ENCODE measurements at places on chromosomes 2 and 18.

DNA sequence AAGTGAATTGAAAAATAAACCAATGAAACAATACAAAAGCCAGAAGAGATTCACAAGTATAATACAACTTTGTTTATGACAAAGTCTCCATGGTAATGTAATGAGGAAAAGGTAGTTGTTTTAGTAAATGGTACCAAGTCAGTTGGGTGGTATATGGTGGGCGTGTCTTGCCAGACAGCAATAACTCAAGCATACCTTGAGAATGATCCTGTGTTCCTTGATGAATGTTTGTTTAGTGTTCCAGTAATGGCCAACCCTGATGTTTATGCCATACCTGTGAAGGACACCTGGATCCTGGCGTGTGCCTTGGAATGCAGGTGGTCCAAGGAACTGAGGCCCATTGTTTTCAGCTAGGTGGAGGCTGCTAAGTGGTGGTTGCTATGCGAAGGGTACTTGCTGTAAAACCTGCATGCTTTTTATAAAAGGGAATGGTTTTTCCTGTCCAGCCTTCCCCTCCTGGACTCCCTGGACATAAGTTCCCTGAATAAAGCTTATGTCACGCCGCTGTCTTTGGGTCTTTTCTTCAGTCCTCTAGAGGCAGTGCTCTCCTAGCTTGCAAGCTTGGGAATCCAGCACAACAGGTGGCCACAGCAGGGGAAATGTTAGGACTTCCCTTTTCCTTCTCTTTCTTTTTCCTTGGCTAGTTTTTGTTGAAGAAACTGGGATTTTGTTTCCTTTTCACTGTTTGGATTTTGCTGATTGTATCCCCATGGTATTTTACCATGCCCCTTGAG is 54.7 kb downstream of the MTA3 start:
- no peak for DNase-seq

- DNase-seq: no peak
These were observed 31.0 kb downstream of the STRADB start for GRCh38 chr2:201482543-201482942.

DNA sequence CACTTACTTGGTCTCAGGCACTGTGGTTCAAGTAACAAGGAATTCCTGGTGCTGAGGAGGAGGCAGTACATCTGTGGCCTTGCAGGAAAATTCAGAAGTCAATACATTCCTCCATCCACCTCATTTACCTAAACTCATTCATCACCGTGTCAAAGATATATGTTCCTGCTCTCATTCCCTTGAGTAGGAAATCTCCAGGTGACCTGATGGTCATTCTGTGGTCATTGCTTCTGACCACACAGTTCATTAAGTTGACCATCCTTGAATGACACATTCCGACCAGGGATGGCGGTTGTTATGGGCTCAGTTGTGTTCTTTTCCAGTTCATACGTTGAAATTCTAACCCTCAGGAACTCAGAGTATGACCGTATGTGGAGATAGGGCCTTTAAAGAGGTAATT is 2.1 kb upstream of the STK17B start:
- peak; percentile 48 for DNase-seq

GRCh38 chr2:13334545-13334944 is 617.8 kb downstream of the TRIB2 start:
- DNase-seq: no peak

DNA sequence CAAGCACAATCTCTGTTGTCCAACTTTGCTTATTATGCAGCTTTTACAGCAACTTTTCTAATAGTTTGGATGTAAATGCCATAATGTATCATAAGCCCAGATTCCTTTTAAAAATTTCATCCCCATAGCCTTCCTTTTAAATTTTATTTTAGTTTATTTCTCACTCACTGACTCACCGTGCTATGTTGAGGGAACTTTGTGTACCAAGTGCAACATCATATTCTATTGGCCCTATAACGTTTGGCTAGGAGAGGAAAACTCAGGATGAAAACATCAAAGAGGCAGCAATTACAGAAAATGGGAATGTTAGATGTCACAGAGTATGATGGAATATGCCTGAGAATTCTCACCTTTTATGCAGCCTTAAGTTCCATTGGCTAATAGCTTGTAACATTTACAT is 135.5 kb downstream of the LCLAT1 start:
- DNase-seq: no peak
